ENCODE measurements at places on chromosomes 7 and 10.
A peak's percentile ranks its signal among the peaks of the same experiment; 100 is the strongest.

DNA sequence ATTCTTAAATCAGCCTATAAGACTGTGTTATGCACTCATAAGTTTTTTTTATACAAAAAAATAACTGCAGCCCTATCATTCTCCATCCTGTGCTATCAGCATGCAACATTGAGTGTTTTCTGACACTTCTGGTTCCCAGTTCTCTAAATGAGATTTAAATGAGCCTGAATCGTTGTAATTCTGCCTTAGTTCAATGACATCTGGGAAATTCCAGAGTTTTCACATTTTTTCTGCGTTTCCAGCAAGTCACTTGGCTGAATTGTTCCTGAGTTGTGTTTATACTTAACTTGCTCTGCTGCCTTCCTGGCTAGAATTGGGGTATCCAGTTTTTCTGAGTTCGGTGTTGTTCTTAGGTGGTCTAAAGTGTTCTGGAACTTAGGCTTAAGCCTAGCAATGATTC is 636.1 kb upstream of the FZD8 start:
- no peak for DNase-seq

DNA sequence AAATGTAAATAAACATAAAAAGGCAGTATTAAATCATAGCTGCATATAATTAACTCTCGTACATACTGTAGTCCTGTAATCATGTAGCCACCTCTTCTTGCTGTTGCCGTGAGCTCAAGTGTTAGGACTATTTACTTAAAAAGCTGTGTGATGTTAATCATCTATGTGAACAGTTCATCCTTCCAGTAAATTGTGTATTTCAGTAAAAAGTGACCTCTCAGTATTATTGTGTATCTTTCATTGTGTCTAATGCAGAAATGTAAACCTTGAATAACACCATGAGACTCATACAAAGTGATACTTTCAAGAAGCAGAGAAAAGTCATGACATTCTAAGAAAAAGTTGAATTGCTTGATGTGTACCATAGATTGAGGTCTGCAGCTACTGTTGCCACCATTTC is 38.0 kb downstream of the ADD3 start:
- DNase-seq: no peak

- DNase-seq: no peak
Observed at GRCh38 chr10:48234787-48235186, 39.7 kb downstream of the FRMPD2 start.

DNA sequence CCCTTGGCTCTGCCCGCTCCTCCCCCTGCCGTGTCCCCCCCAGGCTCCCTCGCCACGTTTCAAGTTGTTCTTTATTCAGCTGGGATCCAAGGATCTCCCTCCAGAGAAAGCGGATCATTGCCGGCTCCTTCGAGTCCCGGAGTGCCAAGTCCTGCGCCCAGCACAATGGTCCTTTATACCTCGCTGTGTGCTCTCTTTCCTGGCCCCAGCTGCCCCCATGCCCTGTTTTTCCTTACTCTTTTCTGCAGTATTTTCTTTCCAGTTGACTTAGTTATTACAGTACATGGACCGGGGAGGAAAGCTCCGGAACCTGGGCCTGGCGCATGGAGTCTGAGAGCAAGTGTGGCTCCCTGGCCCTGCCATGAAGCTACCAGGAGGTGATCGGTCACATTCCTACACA is 88.1 kb upstream of the KMT2C start:
- DNase-seq: no peak

GRCh38 chr7:103524042-103524907 is 78.3 kb upstream of the SLC26A5 start:
- no peak for DNase-seq

GRCh38 chr7:401495-401894 is 111.5 kb downstream of the FOXL3 start:
- no peak for DNase-seq

DNA sequence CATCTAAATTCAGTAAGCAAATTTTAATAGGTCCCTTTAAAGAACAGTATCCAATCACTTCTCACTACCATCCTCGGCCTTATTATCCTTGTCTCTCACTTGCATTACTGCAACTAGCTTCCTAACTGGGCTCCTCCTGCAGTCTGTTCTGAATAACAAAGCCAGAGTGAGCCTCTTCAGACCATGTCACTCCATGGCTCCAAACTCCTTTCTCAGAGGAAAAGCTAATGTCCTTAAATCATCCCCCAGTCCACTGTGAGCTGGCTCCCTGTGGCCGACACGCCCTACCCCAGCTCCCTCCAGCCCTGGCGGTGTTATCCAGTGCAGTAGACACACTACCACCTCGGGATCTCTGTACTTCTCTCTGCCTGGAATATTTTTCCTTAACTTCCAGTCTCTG is 80.0 kb downstream of the EPC1 start:
- no peak for DNase-seq

- no peak for DNase-seq
Observed at GRCh38 chr10:26860102-26860442, 686 bp downstream of the ABI1 start.

DNA sequence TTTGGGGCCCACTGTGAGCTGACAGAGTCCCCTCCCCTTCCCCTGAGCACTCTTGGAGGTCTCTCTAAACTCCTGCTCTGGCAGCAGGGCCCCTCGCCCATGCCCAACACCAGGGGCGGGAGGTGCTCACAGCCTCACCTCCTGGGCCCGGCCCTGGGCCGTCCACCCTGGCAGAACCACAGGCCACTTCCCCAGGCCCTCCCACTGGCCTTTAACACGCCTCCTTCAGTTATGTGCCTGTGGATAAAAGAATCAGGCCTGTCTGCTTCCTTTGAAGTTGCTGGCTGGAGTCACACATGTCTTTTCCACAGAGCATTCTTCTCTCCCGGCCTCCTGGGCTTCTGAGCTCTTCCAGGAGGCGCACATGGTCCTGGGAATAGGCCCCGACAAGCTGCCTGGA is 10.2 kb downstream of the MYL10 start:
- no peak for DNase-seq

DNA sequence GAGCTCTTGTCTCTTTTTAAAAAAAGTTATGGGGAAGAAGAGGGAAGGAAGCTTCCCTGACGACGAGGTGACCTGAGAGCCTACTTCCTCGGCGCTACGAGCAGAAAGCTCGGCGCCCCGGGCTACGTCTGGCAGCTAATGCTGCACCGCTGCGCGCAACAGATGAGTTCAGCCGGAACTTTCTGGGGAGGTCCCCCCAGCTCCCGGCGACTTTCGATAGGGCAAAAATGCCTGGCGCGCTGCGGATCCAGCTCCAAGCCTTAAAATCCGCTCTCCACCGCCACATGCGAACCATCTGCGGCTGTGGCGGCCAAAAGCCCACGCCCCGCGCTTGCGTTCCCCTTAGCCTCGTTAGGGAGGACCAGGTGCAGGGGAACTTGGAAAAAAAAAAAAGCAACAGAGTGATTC is 621 bp downstream of the P4HA1 start:
- no peak for DNase-seq

DNA sequence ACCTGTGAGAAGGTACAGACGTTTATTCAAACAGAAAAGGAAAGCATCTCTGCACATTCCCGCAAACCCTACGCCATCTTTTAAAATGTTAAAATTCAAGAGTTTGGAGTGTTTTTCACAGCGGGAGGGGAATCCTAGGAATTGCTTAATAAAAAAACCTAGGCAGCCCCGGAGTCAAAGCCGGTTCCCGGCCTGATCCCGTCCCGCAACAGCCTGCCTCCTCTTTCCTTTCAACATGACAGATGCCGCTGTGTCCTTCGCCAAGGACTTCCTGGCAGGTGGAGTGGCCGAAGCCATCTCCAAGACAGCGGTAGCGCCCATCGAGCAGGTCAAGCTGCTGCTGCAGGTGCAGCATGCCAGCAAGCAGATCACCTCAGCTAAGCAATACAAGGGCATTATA is 123.0 kb upstream of the VSTM2A start:
- no peak for DNase-seq

DNA sequence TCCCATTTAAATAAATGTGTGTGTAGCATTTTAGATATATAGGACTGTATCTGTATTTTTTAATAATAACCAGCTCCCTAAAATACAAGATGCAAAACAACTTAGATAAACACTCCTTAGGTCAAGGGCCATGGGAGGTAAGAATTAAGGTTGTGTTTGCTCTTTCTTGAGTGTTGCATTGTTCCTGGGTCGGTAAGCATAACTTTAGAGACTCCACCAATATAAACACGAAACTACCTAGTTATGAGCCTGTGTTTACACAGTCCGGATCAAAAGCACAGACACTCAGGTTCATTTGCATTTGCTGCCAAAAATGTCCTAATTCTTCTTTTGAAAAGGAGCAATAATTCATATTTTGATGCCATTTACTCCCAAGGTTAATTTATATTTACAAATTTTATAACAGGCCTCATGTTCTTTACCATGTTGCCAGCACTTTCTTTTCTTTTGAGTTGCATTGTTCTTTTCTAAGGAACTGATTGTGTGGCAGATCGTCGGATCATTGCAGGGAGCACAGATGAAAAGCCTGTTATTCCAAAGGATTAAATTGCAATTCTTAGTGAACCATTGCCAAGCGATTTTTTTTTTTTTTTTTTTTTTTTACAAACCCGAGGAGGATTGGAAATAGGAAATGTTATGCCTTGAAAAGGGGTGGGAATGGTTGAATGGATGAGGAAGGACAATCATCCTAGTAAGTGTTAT is 45.8 kb upstream of the GLCCI1 start:
- no peak for DNase-seq

DNA sequence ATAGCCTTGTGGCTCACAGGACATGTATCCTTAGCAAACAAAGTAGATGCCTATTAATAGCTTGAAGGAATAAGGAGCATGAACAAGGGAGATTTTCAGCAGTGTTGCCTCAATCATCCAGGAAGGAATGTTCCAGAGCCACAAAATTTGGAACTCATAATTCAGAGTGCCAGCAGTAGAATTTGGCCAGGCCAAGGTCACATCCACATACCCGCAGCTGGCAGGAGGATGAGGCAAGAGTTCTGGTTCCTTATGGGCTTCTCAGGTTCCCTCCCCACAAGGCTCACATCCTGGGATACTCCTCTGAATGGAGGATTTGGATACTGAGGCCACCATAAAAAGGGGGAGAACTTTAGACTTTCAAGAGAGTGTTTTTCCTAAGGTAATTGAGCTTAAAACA is 45.8 kb downstream of the SUFU start:
- no peak for DNase-seq

DNA sequence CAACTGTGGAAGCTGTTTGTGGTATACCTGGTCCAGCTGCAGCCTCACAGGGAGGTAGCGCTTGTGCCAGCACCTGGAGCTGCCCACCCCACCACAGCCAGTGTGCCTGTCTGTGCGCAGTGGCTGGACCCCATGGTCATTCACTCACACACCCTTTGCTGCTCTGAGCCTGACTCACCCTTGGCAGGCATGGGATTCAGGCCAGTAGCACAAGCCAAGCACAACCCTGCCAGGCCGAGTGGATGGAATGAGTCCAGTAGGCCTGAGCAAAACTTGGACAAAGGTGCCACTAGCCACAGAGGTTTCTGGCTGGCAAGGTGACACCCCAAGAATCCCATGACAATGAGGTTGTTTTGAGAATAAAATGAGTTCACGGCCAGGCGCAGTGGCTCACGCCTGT is 19.0 kb downstream of the RBM48 start:
- DNase-seq: no peak

- DNase-seq: no peak
Observed at GRCh38 chr7:147245274-147245673, 1128.7 kb downstream of the CNTNAP2 start.

- DNase-seq: no peak
Observed at GRCh38 chr7:149016876-149017275, 11.4 kb downstream of the PDIA4 start.

GRCh38 chr10:21860718-21861117 is 142.8 kb downstream of the DNAJC1 start:
- no peak for DNase-seq

DNA sequence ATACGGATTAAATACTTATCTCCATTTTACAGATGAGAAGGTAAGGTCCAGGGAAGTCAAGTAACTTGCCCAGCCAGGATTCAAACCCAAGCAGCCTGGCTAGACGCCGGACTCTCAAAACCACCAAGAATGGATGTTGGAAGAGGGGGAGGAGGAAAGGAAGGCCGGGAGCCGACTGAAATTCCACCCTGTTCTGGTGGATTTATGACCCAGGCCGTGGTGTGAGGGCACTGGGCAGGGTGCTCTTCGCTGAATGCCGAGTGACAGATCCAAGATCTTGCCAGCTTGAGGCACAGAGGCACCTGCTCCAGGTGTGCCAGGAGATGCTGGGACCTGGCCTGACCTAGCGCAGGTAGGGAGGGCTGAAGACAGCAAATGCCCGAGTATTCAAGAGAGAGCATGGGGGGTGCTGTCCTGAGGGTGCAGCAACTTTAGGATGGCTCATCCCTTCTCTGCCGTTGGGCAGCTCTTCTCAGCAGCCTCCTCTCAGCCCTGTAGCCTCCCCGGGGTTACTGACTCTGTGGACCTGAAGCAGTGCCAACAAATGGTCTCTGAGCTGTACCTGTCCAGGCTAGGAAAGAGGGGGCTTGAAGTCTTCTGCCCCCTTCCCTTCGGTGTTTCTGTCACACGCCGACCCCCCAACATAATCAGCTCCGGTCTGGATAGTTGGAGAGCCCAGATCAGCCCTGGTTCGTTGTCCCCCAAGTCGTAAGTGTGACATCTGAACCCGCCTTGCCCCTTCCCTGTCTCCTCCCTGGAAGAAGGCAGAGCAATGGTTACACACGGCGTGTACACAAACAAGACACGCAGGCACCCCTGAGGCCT is 713 bp downstream of the LOXL4 start:
- no peak for DNase-seq

GRCh38 chr7:21941611-21942141 is 4.0 kb downstream of the CDCA7L start:
- DNase-seq: no peak

DNA sequence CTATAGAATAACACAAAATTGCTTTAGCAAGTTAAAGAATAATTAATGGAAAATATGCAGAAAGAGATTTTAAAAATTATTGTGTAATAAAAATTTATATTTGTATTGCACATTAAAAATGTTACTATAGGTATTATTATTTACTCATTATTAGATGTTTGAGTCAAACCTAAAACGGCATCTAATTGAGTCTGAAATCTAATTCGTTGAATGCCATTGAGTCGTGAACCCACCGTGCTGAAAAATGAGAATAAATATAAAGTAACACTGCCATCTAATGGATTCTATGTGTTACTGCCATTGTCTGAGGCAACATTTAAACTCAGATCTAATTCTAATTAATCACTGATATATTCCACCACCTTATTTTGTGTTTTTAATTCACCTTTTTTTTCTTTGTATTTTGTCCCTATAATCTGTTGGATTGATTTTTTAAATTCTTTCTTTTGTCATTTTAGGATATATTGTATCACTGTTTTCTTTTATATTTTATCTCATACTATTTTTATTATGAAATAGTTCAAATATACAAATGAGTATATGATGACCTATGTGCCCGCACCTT is 62.2 kb downstream of the SAMD9 start:
- peak; percentile 21 for DNase-seq
